ENCODE measurements at places on chromosomes 2 and 18.

DNA sequence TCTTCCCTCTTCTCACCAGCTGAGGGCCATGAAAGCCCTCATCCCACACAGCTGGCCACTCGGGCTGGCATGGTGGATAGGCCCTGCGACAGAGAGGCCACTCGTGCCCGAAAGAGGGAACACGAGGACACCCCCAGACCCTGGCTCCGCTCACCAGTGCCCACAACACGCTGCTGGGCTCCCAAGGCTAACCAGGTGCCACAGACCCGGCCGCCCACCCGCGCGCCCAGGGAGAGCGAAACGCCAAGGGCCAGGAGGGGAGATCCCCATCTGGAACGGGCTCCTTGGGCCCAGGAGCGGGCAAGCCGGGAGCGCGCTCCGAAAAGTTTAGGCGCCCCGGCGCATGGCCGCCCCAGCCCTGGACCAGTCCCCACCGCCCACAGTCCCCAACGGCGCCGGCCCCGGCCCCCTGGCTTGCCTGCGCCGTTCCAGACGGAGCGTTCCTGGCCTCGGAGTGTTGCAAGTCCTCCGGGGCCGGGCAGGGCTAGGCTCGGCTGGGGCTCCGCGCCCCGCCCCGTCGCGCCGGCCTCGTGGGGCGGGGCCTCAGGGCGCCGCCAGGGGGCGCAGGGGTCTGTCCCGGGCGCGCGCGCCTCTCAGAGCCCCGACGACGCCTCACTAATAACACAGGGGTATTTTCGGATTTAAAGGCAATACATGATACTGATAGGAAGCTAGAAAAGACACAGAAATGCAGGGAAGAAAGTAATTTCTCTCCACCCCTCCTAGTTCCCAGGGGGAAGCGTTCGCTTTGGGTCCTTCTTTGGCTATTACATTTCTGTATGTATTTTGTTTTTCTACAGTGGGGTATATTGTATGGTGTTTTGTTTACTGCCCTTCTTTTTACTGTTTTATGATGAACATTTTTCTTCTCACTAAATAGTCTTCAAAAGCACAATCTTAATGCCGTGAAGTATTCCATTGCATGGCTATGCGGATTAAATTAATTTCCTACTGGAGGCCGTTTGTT lies at the start of gene TMBIM1:
Gene TMBIM1, minus strand, starts transcription at position 456 of the 967 bp plus-strand sequence. CDS start 10,362 bp downstream, outside the sequence.
- no peak for DNase-seq

DNA sequence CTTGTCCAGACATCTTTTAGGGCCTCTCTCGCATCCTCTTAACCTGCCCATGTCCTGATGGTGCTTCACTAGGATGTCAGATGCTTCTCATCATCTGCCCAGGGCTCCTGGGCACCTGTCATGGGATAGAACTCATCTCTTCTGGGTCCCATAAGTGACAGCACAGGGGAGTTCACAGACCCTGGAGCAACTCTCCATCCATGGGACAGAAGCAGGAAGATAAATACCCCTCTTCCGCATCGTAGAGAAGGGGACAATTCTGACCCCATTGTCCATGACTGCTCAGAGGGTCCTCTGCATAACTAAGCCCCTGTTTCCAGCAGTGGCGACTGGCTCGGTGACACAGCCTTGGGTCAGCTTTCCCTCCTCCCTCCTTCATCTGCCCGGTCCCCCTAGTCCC lies 82.3 kb downstream of the TWIST2 start:
- no peak for DNase-seq

DNA sequence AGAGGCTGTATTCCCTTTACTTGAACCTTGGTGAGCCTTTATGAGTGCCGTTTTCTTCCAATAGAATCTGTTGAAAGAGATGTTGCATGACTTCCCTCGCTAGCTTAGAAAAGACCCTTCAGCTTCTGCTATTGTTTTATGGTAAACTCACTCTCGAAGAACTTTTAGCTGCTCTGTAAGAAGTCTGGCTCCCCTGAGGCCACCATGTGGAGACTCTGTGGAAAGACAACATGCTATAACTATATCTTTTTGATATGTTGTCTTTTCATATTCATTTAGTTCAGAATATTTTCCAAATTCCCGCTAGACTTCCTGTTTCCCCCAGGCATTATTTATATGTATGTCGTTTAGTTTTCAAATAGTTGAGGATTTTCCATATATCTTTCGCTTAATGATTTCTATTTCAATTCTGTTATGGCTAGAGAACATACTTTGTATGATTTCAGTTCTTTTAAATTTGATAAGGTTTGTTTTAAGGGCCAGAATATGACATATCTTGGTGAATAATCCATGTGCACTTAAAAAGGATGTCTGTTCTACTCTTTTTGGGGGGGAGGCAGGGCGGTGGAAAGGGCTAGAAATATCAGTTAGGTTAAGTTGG lies 64.1 kb downstream of the PTPN4 start:
- DNase-seq = no peak

DNA sequence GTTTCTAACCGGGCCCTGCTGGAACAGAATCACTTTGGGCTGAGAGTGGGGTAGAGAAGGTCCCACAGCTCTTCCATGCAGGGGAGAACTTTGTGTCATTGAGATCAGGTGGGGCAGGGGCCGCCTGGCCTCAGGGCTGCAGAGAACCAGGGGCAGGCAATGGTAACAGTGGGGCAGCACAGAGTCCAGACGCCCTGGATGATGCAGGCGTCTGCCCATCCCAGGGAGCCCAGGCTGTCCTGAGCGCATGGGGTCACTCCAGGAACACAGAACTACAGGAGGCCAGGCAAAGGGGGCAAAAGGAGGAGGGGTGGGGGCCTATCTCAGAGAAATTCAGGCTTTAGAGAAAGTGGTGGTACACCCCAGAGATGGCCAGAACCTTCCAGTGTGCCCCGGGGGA lies 121.3 kb downstream of the NDUFA10 start:
- no peak for DNase-seq

DNA sequence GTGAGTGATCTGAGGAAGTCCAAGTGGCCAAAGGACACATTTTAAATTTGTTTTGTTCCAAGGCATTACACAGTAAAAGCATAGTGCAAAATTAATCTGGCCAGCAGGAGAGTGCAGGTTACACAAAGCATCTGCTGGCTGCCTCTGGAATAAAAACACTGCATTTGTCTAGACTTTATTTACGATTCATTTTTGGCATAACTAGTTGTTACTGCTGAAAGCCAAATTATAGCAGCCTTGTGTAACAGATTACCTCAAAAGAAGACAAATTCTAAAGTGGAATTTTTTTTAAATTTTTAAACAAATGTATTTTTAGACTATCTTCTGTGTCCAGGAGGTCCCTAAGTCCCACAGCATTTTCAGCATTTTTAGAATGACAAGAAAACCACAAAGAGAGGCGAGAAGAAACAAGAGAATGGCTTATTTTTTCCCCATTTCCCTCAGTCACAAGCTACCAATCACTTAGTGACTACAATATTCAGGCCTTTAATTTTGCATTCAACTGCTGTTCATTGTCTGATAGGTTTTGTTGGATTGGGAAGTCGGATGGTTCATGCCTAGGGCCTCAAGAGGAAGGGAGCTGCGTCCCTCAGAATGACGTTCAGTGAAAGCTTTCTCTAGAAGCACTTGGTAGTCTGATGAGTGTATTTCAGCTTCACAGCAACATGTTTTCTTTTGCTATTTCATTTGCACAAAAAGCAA lies 46.0 kb downstream of the TMEFF2 start:
- no peak for DNase-seq

- DNase-seq = no peak
Observed at GRCh38 chr18:79935499-79935898, 16.0 kb downstream of the SLC66A2 start.

GRCh38 chr2:236631281-236631855 lies 61.7 kb downstream of the ACKR3 start:
- DNase-seq = no peak

DNA sequence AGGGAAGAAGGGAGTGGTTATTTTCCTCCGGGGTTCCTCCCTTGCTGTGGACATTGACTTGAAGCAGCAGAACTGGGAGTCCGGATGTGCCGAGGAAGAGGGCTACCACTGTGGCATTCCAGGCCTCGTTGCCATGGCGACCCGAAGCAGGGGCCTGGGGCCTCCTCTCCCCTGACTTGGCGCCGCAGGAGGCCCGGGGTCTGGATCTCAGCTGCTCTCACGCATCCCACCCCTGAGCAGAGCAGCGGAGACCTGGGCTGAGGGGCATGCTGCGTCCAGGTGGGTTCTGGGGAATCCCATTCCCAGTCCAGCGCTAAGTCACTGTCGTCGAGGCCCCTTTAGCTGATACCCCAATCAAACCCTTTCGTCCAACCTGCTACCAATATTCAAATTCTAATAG lies 100.2 kb downstream of the BCL11A start:
- DNase-seq = no peak

GRCh38 chr18:55361492-55362250 lies 226.3 kb downstream of the TCF4 start:
- DNase-seq = no peak

- no peak for DNase-seq
Observed at GRCh38 chr2:188966079-188966571, 8.0 kb upstream of the COL3A1 start.

GRCh38 chr18:11324510-11324909 lies 175.1 kb upstream of the PIEZO2 start:
- DNase-seq = no peak

- DNase-seq = no peak
Observed at GRCh38 chr2:188979187-188980114, 5.3 kb downstream of the COL3A1 start.

- no peak for DNase-seq
Observed at GRCh38 chr2:240935103-240935876, 29.2 kb downstream of the CROCC2 start.

DNA sequence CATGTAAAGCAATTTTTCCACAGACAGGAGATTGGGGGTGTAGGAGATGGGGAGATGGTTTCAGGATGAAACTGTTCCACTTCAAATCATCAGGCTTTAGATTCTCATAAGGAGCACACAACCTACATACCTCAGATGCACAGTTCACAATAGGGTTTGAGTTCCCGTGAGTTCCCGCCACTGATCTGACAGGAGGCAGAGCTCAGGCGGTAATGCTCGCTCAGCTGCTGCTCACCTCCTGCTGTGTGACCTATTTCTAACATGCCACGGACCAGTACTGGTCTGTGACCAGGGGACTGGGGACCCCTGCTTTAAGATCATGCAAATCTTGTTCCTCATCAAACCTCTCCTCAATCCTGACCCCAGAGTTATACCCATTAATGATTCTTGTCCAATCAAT lies 70.1 kb downstream of the RPE start:
- DNase-seq = no peak

DNA sequence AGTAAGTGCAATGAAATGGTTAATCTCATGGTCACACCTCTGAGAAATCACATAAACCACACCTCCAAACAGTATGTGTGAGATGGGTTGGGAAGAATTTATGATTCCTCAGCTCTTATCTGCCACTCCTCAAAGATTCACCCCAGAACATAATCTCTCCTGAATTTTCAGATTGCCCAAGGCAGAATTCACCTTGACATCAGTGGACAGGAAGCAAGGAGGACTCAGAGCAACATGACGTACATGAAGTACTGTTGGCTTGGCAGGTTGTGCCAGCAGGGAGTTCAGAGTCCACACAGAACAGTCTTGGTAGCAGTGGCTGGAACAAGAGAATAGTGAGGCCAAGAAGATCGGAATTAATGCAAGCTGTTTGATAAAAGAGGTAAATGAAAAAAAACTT lies 31.7 kb upstream of the CYBRD1 start:
- no peak for DNase-seq

DNA sequence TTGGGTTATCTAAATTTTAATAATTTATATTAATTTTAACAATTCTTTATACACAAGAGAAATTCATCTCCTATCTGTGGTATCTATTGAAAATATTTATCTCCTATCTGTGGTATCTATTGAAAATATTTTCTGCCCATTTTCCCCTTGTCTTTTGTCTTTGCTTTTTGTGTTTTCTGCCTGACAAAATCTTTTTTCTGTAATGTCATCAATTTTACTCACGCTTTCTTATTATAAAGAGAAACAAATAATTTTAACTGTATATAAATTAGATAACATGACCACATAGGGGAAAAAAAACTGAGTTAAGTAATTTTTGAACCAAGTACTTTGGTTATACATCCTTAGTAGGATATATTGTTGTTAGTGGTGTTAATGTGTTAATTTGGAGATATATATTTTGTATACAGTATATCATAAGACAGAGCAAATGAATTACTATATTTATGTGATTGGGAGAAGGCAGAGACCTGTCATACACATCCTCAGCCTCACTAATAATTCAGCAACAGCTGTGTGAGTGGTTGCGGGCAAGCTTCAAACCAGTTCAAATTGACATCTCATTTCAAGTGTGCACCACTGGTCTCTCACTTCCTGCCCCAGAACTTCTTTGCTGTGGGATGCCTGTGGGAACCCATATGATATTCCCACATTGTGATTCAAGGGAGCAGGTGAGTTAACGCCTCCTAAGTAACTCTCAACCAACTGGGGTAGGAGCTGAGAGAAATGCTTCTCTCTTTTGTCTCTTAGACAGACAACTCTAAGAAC lies 292.4 kb downstream of the SP3 start:
- DNase-seq = no peak

DNA sequence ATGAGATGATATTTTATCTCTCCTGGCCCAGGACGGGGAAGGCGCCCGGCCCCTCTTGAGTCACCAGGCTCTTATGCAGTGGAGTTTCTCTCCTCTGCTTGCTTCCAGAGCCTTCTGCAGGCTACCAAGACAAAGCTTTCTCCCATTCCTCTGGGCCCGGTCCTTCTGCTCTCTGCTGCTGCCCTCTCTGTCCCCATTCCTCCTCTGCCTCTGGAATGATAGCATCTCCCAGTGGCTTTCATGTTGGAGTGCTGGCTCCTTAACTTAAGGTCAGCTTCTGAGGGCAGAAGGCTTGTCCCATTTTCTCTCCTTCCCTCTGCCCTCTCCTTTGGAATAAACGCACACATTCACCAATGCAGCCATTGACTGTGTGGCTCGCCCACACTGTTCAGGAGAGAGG lies 86.2 kb downstream of the SDC1 start:
- DNase-seq = no peak

DNA sequence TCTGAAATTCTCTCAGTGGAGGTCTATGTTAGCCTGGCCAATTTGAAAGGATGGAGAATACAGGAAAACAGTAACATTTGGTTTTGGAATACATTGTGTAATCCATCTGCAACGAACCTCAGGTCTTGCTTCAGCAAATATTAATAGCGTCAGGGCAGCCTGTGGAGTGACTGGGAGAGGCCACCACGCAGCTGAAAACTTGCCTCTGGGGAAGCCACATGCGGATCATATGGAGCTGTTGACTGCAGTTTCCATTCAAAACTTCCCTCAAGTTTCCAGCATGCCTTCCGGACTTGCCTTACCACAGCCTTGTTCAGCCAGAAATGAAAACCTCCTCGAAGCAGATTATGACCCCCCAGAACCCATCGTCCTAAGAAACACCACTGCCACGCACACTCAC lies 25.7 kb downstream of the BCL11A start:
- no peak for DNase-seq

GRCh38 chr18:10006311-10006893 lies 92.6 kb downstream of the VAPA start:
- no peak for DNase-seq

- DNase-seq = no peak
Observed at GRCh38 chr18:8188184-8188583, 421.1 kb upstream of the RAB12 start.

- no peak for DNase-seq
Observed at GRCh38 chr2:209380293-209380692, 43.6 kb upstream of the MAP2 start.

- DNase-seq = no peak
Observed at GRCh38 chr2:227016894-227017293, 147.1 kb downstream of the COL4A4 start.

GRCh38 chr2:55876429-55877086 lies 47.0 kb downstream of the EFEMP1 start:
- DNase-seq = no peak

Data from cortex of kidney (tissue), 1 donor.